ENCODE measurements at places on chromosomes 1 and 21. TPM values are rescaled to one million over a fixed set of nuclear protein-coding genes. Genes with fewer than 3 reads are reported as not detected.

DNA sequence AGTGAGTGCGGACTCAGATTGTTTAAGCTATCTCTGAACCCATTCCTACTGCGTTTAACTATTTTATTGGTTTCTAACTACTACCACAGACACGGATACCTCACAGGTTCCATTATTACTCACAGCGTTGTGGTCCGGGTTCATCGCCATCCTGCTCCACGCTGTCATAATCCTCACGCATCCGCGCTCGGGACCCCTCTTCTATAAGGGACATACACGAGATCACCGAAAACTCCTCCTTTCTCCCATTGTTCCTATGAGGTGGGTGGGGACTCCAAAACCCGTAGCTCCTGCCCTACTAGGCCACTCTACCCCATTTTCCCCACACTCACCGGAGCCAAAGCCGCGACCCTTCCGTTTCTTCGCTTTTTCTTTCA lies 610 bp downstream of the RBM8A start:
- no peak for DNase-seq

GRCh38 chr1:113980110-113980509 lies 836 bp downstream of the OLFML3 start:
- DNase-seq, result no peak

GRCh38 chr1:117571496-117571895 lies 34.4 kb upstream of the TENT5C start:
- no peak for DNase-seq

- no peak for DNase-seq
Observed at GRCh38 chr1:160739098-160739511, at the start of gene SLAMF7. SLAMF7 (plus strand) TSS chr1:160739247; CDS start chr1:160739302, 55 bp downstream.

DNA sequence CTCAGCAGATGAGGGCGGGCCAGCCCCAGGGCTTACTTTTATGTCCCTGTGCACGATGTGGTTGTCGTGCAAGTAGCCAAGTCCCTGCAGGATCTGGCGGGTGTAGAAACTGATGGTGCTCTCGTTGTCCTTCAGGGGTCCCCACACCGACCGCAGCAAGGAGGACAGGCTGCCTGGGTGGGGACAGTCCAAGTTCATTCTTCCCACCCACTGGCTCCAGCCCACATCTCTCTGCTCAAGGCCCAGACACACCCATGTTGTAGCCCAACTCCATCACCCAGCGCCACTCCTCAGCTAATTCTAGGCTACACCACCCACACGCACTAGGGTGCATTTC lies 7.0 kb downstream of the MAP3K6 start:
- no peak for DNase-seq

GRCh38 chr1:100178091-100178490 lies at the start of gene LRRC39:
LRRC39 (minus strand) TSS chr1:100178256; CDS start chr1:100168516, 9,740 bp downstream.
- no peak for DNase-seq

MYOG gene
- not detected for total RNA-seq
